Endothelial cell of umbilical vein (primary cell): ENCODE measurements at places on chromosomes 3 and 15. TPM values are rescaled to one million over a fixed set of nuclear protein-coding genes. Genes with fewer than 3 reads are reported as not detected.
A peak's percentile ranks its signal among the peaks of the same experiment; 100 is the strongest.

Gene SAMMSON
- polyA plus RNA-seq = not detected in 2 replicates

DNA sequence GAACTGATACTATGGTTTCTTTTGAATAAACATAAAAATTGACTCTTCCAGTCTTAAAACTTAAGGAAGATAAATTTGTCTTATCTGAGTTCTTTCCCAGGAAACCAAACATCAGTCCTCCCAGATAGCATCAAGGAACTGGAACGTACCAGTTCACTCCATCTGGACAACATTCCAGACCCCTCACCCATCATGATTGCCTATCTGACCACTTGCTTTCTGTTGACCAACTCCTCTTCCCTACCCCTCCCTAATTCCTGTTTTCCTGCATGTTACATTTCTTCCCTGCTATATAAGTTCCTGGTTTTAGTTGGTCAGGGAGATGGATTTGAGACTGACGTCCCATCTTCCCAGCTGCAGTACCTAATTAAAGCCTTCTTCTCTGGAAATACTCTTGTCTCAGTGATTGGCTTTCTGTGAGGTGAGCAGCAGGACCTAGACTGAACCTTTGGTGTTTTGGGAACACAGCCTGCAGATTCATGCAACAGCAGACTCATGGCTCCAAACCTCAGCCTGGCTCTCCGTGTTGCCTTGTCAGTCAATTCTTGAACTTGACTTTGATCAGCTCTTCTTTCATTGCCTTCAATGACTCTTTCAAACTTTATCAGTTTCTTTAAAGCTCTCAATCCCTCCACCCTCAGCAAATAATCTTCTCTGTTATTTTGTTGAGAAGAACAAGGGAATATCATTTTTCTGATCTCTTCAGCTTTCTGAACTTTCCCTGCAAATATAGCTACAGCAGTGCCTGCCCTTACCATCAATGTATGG, 123.6 kb downstream of the RPL22L1 start:
- peak; percentile 40 for DNase-seq

Gene NEK10
- polyA plus RNA-seq = 0.24 and 0.32 TPM in 2 replicates

DNA sequence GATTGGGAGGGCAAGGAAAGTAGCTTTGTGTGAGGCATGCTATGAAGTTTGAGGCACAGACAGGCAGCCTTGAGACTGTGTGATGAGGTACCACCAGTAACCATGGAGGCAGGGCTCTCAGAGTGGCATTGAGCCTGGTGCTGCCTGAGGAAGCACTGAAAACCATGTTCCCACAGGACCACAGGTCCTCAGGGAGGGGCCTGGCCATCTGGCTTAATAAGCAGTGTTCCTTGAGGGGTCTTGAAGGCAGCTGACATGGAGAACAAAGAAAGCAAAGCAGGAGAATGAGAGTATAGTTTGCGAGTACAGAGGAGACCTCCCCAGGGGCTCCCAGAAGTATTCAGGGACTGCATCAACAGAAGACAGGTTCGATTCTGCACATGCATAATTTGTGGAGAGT, 346.6 kb downstream of the EPHB1 start:
- no peak for DNase-seq

Gene LMAN1L
- not detected in 2 replicates for polyA plus RNA-seq

Gene ADGRG7
- not detected in 2 replicates for polyA plus RNA-seq

DNA sequence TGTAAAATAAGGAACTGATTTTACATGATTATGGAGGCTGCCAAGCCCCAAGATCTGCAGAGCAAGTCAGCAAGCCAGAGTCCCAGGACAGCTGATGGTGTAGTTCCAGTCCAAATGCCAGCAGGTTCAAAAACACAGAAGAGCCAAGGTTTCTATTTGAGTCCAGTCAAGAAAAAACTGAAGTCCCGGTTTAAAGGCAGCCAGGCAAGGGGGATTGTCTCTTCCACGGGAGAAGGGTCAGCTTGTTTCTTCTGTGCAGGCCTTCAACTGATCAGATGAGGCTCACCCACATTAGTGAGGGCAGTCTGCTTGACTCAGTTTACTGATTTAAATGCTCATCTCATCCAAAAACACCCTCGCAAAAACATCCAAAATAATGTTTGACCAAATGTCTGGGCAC, 246.2 kb downstream of the PLCL2 start:
- DNase-seq = no peak

- no peak for DNase-seq
Observed at GRCh38 chr3:165544432-165544831, 292.8 kb downstream of the BCHE start.

DNA sequence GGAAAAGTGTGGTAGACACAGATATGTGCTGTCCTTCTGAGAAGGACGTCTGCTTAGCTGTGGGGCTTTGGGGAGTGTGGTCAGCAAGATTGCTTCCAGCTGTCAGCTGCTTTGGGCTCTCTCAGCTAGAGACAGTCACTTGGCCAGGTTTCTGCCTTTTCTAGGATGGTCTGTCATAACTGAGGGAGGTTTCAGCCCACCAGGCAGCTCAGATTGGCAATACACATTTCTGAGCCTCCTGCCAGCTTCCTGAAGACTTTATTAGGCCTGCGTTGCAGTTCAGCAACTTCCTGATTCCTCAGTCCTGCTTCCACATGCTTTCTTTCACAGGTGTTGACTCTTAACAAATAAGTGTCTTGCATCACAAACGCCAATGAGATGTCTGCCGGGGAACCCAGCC, 286.5 kb downstream of the SQOR start:
- DNase-seq = peak; percentile 40

Gene ASB7
- 5.7 and 6.8 TPM in 2 replicates for polyA plus RNA-seq

- DNase-seq = no peak
Observed at GRCh38 chr15:79978260-79978654, 7.3 kb upstream of the BCL2A1 start.
